T-cell (primary cell): ENCODE measurements at places on chromosomes 7 and 10.

DNA sequence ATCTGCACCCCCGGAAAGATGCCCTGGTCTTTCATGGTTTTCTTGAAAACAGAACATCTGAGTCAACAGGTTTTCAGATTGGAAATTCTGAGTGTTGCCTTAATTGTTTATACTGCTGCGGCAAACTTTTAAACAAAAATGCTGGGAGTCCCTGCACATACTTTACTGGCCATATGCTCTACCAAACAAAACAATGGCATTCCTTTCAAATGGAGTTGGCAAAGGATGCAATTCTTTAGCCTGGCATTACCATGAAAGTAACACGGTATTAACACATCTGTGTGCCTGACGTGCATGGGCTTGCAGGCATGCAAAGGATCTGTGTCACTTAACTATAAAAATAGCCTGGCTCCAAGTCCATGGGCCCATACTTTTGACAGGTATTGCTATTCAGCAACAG lies 4.2 kb downstream of the INHBA start:
- DNase-seq = no peak

DNA sequence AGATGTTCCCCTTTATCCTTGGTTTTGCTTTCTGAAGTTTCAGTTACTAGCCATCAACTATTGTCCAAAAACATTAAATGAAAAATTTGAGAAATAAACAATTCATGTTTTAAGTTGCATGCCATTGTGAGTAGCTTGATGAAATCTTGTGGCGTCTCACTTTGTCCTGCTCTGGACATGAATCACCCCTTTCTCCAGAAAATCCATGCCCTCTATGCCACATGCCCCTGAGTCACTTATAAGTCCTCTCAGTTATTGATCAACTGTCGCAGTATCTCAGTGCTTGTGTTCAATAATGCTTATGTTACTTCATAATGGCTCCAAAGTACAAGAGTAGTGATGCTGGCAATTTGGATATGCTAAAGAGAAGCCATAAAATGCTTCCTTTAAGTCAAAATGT lies 208.0 kb upstream of the FERD3L start:
- no peak for DNase-seq

- no peak for DNase-seq
These were observed 64.5 kb downstream of the ST7 start for GRCh38 chr7:117017702-117018266.

GRCh38 chr7:137958470-137959431 lies 43.1 kb downstream of the CREB3L2 start:
- DNase-seq = no peak

DNA sequence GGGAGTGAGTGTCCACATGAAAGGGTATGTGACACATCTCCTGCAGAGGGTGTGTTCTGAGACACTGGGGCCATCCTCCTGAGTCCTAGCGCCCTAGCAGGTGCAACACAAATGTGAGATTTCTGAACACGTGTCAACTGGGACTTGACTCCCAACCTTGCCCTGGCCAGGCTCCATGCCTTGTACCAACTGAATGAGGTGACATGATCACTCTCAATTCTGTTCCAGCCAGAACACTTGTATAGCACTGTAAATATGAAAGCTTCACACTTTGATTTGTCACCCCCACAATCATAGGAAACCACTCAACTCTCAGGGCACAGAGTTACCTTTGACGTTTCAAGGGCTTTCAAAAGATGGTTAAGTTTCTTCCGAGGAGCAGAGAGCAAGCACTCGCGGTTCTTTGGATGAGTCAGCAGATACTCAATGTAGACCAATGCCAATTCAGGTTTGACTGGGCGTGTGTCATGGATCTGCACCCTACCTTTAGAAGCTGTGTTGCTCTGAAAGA lies 48.6 kb downstream of the NCAPG2 start:
- no peak for DNase-seq

- no peak for DNase-seq
These were observed 377.6 kb downstream of the PHTF2 start for GRCh38 chr7:78176171-78176570.

- no peak for DNase-seq
These were observed 11.4 kb downstream of the NET1 start for GRCh38 chr10:5423771-5424170.

- DNase-seq = no peak
These were observed 50.4 kb downstream of the NRAP start for GRCh38 chr10:113613427-113613826.

DNA sequence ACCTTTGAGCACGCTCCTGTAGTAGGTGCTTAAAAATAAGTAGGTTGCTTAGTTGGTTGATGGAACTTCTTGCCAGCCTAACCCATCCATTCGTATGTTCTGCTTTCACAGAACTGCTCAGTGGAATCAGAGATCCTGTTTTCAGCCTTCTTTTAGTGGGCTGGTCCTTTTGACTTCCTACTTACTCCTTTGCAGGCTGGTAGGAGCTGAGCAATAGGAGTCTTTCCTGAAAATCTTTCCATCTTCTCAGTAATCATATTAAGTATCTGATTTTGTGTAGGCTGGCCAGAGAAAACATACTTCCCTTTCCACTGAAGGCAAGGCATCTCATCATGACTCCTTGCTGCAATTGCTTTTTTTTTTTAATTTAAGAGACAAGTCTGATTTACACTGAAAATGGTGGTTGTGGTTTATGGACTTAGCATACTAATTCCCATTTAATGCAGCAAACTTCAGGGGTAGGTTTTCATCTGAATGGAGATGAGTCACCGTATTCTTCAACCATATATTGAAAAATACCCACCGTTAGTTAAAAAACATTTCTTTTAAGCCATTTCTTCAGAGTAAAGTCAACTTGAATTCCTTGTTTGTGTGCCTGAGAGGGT lies 208.0 kb downstream of the ZNF365 start:
- no peak for DNase-seq

GRCh38 chr7:25953859-25954258 lies 198.1 kb upstream of the NFE2L3 start:
- no peak for DNase-seq

DNA sequence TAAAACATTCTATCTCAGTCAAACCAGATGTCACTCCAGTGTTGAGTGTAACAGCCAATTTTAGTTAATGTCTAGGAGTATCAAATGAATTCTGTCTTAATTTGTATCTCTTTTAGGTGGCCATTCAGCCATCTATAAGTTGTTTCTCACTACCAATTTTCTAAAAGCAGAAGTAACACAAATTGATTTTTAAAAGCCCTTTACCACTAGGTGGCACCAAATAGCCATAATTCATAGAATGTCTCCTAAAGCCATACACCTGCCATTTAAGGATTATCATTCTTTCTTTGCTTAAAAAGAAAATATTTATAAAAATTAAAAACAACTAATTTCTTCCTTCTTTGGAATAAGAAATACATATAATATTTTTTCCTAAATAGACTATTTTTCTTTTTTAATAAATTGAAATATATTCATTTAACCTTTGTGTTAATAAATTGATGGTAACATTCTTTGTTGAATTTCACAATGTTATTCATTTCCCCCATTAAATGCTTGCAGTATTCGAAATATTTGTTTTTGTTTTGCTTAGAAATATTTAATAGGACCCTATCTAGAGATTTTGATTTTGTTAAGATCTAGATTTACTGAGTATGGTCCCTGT lies 107.8 kb upstream of the PPP1R3A start:
- DNase-seq = no peak

GRCh38 chr10:21399392-21400035 lies 126.0 kb downstream of the SKIDA1 start:
- no peak for DNase-seq

DNA sequence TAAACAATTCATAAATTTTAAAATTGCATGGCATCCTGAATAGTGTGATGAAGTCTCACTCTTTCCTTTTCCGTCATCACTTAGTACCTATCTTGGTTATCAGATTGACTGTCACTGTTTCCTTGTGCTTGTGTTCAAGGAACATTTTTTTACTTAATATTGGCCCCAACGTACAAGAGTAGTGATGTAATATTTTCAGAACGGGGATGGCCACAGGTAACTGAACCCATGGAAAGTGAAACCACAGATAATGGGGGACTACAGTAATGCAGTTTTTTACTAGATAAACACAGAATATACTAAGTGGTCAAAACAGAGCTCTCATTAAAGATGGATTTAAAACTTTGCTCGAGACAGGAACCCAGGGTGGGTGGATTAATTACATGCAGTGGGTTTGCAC lies 85.4 kb downstream of the MACC1 start:
- DNase-seq = no peak

GRCh38 chr7:44074349-44074695 lies 8.0 kb downstream of the POLM start:
- DNase-seq = no peak

DNA sequence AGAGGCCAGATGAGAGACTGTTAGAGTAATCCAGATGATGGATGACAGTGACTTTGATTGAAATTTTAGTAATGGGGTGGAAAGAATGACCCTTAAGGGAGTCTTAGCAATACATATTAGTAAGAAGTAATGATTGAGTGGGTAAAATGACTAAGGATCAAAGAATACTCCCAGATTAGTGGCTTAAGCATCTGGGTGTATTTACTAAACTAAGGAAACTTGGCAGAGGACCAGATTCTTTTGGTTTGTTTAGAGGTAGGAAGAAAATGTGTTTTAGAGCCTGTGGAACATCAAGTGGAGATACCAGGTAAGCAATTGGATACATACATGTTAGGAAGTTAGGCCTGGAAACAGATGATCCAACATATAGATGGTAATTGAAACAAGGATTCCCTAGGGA lies 58.8 kb upstream of the ADRA2A start:
- DNase-seq = no peak

DNA sequence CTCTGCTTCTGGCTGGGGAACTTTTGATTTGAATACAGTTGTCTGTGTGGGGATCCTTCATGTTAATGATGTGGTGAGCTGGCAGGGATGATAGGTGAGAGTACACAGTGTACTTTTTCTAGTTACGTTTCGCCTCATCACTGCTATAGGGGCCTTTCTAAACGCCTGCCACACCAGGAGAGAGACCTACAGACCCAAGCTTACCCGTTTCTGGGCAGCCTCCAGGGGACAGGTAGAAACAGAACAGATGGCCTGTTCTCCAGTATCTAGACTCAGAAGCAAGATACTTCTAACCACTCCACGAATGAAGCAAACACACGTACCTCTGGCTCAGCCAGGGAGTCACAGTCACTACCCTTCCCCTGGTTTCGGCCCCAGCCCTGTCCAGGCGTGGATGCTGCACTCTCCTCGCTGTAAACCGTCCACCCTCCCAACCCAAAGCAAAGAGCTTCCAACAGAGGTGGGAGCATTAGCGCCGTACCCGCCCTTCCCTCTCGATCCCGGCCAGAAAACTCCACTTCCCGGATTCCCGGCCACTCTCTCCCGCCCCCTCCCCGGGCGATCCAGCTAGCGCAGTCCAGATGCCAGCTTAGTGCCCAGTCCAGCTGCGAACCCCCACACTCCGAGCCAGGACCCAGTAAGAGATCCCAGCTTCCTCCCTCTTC lies 1.2 kb downstream of the CCDC6 start:
- DNase-seq = no peak

DNA sequence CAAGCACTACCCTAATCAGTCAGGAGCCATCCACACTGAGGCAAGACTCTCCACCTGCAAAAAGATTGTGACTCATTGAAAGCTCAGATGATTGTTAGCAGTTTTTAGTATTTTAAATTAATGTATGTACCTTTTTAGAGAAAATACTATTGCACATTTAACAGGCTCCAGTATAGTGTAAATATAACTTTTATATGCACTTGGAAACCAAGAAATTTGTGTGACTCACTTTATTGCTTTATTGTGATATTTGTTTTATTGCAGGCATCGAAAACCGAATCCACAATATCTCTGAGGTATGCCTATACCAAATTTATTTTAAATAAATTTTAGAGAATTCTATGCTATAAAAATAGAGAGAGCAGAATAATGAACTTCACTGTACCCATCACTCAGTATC lies 122.0 kb downstream of the TEX36 start:
- no peak for DNase-seq

DNA sequence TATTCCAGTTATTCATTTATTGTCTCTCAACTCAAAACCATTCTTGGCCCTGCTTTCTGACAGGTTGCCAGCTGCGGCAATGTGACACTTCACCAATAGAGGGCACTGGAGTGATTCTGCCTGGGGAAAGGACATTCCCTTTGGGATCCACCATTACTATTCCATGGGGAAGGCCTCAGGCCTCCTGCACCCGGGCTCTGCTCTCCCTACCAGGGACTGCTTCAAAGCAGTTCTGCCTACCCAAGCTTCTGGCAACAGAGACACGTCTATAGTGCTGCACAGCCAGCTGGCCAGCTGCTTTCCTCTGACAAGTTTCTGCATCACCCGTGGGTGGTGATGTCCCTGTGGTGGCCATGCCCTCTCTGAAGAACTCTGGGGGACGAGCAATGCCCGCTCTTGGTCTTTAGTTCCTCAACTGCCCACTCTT lies 163.8 kb downstream of the ELMO1 start:
- no peak for DNase-seq

- no peak for DNase-seq
These were observed 4.9 kb upstream of the KAT6B start for GRCh38 chr10:74821501-74821900.

DNA sequence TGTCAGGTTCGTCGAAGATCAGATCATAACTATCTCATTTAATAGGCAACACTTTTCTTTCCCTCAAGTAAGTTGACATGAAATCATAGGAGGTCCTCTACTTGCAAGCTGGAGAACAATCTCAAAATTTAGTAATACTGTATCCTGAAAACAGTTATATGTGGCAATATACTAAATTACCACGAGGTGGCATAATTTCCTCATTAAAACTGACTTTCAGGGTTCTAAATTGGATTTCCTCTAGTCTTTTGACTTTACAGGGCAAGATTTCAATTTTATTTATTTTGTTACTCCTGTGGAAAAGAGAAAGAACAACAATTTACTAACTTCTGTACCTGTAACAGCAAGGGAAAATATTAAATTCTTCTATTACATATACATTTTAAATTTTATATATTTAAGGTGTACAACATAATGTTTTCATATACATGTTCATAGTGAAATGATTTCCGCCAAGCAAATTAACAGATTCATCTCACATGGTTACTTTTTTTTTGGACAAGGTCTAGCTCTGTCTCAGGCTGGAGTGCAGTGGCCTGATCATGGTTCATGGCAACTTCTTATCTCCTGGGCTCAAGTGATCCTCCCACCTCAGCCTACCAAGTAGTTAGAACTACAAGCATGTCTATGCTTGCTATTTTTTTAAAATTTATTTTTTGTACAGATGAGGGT lies 53.4 kb upstream of the CYP2C18 start:
- DNase-seq = no peak

GRCh38 chr10:49407552-49408137 lies 11.8 kb upstream of the DRGX start:
- peak; percentile 62 for DNase-seq

DNA sequence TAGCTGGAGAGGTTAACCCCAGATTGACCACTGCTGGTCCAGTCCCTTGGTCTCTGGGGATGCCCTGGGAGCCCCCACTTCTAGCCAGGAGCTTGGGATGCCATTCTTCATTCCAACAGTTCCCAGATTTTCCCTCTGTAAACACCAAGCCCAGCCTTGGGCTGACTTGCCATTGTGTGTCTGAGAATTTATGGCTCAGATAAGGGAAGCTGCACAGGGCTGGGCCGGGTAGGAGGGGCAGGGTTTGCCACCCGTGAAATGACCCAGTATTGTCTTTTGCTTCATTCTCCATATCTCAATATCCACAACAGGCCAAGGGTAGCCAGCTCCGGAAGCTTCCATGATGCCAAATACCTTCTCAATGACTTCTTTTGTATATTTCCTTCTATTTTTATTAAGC lies 32.1 kb downstream of the AFAP1L2 start:
- DNase-seq = no peak
